ENCODE measurements at places on chromosomes 16 and 17.

DNA sequence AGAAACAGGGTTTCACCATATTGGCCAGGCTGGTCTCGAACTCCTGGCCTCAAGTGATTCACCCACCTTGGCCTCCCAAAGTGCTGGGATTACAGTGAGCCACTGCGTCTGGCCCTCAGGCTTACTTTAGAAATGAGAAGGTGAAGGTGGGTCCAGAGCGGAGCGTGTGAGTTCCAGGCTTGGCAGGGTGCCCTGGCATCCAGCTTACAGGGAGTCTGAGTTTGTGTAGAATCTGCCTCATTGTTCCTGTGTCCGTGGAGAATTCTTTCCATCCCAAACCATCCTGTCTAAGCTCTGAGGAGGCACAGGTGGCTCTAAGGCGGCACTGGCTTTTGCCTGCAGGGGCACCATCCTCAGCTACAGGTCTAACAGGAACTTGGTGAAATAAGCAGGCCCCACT, 50.6 kb downstream of the RAB11FIP3 start:
- no peak for DNase-seq

DNA sequence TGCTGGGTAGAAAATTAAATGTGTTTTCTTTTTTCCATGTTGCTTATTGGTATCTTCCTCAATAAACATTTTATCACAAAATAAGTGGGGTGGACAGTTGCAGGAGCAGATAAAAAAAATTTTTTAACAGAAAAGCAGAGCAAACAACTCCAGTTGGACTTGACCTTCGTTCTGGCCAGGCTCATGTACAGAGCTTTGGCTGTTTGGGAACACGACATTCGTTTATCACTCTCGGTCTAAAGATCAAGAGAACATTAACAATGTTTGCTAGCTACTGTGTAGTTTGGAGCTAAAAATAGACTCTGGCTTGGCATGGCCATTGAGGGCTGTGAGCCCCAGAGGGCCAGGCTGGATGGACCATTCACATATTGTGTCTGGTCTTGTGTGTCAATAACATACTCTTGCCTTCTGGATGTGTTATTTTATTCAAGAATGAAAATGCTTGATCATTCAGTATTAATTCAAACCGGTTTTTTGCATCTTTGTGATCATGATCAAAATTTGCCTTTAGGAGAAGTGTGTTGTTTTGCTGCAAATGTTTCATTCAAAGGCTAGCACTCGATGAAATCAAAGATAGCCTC, 56.6 kb downstream of the TMEM186 start:
- no peak for DNase-seq

DNA sequence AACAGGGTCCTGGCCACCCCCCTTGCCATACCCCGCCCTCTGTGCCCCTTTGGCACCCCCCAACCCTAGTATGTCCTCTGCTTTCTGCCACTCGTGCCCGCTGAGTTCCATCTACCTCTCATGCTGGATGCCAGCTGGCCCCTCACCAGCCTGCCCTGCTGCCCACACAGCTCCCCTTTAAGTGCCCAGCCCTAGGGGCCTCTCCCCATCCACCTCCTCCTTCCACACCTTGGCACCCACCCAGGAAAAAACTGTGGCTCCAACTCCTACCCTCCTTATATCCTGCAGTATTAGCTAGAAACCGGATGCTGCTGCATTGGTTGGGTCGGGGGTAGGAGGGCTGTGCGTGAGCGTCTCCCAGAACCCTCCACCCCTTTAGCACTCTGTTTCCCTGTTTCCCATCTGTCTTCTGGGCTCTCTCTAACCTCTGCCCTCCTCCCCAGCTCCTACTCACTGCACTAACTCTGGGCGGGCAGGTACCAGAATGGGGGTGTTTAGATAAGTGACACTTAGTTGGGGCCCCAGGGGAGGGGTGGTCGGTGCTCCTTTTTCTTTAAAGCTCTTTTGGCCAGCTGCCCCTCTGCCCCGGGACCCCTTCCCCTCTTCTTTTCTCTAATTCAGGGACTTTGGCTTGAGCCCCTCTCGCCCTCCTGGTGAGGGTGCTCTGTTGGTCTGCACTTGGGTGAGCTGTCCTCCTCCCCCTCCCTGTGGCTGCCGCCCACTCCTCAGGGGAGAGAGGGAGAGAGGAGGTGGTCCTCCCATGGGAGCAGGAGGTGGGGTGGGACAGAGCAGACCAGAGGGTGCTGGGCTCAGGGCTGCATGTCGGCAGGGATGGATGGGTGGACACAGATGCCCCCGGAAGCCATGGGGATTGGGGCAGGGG, 9.9 kb downstream of the NR1D1 start:
- DNase-seq: no peak

- no peak for DNase-seq
Observed at GRCh38 chr16:71848622-71849021, 2.8 kb downstream of the ATXN1L start.

GRCh38 chr17:8628609-8629169, 1.8 kb downstream of the MYH10 start:
- DNase-seq: no peak

- no peak for DNase-seq
Observed at GRCh38 chr17:40533896-40534295, 31.4 kb downstream of the CCR7 start.

- no peak for DNase-seq
Observed at GRCh38 chr17:77287432-77288068, 146.8 kb downstream of the SEC14L1 start.

DNA sequence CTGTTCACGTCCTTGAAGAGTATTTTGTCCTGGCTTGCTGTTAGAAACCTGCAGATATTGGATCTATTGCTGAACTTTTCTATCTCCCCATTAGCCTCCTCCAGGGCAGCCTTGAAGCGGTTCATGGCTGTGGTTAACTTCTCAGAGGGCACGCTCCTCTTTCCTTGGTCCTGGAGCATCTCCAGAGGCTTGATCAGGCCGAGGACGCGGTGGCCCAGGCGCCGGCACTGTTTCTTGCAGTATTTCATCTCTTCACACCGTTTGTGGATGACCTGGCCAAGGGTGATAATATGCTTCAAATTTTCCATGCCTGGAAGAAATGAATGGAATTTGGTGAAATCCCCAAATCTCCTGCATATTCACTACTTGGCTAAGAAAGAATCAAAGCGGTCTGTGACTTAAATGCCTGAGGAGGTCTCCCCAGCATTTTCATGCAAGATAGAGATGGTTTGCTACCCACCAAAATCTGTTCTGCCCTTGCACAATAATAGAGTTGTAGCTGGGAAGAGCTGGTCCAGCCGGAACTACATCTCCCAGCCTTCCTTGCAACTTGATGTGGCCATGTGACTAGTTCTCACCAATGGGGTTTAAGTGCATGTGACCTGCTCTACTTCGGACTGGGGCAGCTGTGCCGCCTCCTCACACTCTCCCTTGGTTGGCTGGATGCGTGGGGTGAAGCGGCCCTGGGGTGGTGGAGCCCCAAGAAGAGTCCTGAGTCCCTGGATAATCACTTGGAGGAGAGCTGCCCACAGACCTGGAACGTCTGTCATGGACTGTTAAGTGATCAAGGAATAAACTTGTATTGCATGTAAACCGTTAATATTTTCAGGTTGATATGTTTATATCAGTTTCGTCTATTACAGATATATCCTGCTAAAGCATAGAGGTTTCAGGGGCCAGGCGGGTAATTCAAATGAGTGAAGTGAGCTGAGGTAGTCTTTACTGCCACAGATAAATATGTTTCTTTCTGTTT, 4.9 kb downstream of the MLKL start:
- no peak for DNase-seq

- DNase-seq: no peak
Observed at GRCh38 chr16:68713361-68713760, 23.7 kb upstream of the CDH1 start.

DNA sequence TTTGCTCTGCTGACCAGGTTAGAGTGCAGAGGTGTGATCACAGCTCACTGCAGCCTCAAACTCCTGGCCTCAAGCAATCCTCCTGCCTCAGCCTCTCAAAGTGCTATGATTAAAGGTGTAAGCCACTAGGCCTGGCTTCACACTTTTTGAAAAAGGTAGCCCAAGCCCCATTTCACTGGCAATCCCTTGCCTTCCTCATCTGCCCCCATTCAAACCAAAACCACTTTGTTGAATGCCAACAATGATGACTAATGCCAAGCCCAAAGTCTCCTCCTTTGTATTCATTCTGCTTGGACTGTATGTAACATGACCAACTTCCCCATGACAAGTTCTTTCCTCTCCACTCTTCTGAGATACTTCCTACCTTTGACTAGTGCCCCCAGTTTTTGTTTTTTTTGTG, 33.1 kb downstream of the N4BP1 start:
- no peak for DNase-seq
